ENCODE measurements at places on chromosomes 6 and 20.
A peak's percentile ranks its signal among the peaks of the same experiment; 100 is the strongest.

GRCh38 chr6:56567501-56567900 lies 75.2 kb downstream of the DST start:
- no peak for DNase-seq

GRCh38 chr20:57559289-57559634 lies 1.6 kb upstream of the PCK1 start:
- no peak for DNase-seq

GRCh38 chr6:27834384-27834783 lies 77.8 kb downstream of the OR2B2 start:
- DNase-seq = no peak

- DNase-seq = no peak
Observed at GRCh38 chr6:16969699-16970655, 131.9 kb upstream of the STMND1 start.

DNA sequence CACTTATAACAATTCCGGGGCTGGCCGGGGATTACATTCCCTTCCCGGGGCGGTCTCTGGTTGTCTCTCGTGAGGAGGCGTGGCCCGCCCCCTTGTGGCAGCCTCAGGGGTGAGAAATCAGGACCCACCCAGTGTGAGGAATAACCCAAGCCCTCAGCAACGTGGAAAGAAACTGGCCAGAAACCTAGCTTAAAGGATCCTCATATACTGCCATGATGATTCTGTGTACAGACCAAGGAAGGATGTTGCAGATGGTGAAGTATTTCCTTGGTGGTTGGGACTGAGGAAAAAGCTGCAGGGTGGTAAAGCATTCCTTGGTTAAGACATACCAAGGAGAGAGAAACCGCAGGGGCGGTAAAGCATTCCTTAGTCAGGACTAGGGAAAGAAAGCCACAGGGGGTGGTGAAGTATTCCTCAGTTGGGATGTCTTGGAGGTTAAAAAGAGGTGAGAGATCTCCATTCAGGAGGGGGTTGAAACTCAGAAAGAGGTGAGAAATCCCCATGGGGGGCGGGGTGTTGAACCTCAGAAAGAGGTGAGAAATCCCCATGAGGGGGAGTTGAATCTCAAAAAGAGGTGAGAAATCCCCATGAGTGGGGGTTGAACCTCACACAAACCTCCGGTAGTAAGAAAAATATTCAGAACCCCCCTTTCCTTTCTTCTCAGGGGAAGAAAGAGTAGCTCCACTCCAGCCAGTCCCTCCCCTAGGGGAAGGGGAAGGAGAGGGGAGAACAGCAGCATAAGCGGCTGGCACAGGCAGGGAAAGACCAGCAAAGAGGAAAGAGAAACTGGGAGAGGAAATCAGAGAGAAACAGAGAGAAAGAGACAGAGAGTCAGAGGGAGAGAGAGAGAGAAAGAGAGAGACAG lies 238.1 kb downstream of the RNGTT start:
- peak; percentile 72 for DNase-seq

DNA sequence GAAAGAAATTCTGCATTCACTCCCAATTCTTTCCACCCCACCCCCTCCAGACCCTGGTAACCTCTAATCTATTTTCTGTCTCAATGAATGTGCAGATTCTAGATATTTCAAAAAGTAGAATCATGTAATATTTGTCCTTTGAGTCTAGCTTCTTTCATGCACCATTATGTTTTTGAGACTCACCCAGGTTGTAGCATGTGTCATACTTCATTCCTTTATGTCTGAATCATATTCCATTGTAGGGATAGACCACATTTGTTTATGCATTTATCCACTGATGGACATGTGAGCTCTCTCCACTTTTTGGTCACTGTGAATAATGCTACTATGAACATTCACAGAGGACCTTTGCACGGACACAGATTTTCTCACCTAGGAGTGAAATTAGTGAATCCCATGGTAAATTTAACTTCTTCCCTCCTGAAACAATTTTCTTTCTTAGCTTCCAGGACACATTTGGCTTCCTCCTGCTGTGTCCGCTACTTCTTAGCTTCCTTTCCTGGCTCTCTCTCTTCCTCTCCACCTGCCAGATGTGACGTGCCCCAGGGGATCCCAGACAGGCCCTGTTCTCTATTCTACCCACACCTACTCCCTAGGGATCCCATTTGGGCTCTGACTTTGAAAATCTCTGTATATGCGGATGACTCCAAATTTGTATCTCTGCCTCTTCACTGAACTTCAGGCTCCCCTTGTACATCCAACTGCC lies 24.1 kb upstream of the ARFGEF2 start:
- DNase-seq = no peak

- DNase-seq = no peak
Observed at GRCh38 chr6:8551386-8551785, 116.0 kb upstream of the SLC35B3 start.

DNA sequence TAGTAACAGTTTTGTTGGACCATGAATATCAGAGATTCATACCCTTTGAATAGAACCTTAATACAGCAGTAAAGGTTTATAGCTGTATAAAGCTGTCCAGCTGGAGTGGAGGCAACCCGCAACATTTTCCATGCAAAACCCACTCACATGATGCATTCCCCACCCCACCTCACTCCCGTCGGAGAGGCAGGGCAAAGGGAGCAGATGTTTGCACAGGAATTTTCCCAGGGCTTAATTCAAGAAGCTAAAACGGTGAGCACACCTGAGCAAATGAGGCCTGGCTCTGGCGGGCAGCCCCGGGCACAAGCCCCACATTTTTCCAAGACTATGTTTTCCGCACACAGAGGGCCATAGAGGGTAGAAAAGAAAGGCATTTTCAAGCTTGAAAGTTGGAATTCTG lies 191.7 kb downstream of the FOXC1 start:
- DNase-seq = no peak

GRCh38 chr6:79261666-79262065 lies 27.2 kb upstream of the HMGN3 start:
- DNase-seq = no peak

DNA sequence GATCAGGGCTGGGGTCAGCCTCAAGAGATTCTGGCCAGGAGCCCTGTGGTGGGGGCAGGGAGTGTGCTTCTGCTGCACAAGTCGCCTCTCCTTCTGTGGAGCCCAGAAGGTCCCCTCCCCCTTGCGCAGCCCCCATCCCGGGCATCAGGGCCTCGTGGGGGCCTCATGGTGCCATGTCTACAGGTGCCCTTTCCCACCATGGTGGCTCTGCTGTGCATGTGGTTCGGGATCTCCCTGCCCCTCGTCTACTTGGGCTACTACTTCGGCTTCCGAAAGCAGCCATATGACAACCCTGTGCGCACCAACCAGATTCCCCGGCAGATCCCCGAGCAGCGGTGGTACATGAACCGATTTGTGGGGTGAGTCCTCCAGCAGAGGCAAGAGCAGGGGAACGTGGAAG lies 48.1 kb downstream of the TM9SF4 start:
- DNase-seq = no peak

DNA sequence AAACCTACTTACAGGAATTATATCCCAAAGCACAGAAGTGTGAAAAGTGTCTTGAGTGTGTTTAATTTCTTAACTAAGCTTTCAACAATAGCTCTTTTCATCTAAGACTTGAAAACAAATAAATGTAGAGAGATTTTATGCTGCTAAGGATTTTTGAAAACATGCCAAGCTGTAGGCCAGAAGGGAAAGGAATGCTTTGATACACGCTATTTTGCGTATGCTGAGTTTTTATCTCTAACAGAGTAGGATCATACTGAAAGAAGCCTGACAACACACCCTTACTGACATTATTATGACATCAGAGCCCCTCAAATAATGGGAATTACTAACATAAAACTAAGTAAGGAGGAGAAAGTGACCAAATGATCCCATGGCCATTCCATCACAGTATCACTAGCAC lies 265.5 kb downstream of the KHDC1L start:
- no peak for DNase-seq

GRCh38 chr20:16714242-16714641 lies 15.6 kb upstream of the SNRPB2 start:
- no peak for DNase-seq

DNA sequence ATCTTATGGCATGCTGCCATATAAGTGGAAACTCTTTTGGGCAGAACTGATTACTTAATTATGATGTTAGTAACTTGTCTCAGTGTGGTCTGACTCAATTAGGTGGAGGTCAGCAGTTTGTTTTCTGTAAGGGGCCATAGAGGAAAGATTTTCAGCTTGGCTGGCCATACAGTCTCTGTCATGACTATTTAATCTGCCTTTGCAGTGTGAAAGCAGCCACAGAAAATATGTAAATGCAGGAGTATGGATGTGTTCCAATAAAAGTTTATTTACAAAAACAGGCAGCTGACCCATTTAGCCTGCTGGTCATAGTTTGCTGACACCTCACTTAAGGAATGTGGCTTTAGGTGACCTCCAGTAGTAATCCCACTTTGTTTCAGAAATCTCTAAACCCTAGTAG lies 700.7 kb downstream of the EPM2A start:
- no peak for DNase-seq

DNA sequence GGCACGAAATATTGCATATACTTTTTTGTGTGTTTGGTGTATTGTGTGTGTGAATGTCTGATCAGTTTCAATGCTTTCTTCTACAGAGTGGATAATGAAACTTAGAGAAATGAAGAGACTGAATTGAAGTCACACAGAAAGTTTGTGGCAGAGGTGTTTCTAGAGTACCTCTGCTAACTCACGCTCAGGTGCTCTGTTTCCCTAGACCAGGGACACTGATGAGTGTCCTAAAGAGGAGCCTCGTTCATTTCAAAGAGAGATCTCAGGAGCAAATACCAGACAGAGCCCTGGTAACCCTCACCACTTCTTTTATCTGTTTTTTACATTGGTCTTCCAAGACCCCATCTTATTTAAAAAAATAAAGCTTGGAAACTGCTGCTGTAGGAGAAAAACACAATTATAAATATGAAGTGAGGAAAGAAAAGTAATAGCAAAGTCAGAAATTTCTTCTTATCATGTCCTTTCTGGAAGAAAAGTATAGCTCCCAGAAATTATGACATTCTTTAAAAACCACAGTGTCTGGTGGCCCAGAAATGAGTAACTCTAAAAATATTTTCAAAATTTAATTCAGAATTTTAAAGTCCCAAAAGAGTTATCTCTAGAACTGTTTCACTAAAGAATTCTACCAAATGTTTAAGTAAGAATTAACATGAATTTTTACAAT lies 720.6 kb downstream of the RFPL4B start:
- no peak for DNase-seq

- no peak for DNase-seq
Observed at GRCh38 chr6:157312757-157313156, 10.6 kb downstream of the TMEM242 start.

DNA sequence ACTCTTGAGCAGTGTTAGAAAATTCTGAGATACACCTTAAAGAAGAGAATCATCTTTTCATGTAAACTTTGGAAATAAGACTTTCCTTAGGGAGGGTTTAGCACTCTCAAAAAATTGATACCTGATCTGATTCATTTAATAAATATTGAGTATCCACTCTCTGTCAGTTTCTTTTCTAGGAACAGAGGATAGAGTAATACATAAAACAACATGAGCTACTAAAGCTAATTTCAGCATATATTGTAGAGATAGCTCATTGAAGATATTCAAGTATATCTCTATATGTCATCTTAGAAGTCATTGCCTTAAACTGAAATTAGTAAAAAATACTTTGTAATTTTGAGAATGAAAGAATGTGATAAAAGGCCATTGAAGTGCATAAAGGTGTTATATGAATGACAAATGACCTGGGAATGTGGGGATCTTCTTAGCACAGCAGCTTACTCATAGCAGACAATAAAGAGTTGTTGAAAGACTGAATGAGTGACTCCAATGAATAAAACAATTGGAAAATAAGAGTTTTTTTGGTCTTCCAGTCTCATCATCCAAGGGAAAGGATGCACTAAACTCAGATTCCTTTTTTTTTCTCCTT lies 29.2 kb downstream of the RHAG start:
- DNase-seq = no peak

GRCh38 chr20:50237349-50237748 lies 46.7 kb downstream of the CEBPB start:
- DNase-seq = no peak

GRCh38 chr6:166461821-166462460 lies 79.2 kb upstream of the MPC1 start:
- no peak for DNase-seq

GRCh38 chr6:110705543-110705942 lies 109.7 kb downstream of the CDK19 start:
- DNase-seq = no peak

DNA sequence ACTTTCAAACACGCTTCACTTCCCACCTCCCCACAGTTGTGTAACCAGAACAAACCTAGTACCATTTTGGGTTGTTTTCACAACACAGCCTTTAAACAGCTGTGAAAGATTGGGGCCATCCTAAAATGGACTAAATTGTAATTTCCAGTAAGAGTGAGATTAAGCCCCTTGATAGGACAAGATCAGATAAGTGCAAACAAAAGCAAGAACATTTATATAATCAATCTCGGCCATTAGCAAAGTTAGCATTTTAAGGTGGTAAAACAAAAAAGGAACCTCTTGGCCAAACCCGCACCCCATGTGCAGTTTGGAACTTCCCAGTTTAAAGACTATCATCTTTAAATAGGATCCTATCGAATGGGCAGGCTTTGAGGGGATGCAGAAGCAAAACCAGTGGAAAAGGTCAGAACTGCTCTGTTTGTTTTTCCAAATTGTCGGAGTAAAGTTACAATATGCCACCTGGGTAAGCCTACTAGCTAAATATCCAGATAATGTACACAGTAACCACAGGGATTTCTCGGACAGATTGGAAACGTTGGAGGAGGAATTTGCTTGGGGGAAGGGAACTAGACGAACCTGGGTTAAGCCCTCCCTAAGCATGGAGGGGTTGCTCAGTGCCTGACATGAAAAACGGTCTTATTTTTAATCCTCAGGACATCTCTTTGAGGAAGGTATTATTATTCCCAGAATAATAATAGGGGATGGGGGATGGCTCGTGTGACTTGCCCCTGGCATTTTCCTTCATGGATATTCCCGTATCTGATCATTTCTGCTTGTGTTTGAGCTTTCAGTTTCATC lies 159.8 kb upstream of the SALL4 start:
- DNase-seq = no peak

GRCh38 chr6:25174678-25175077 lies 104.5 kb upstream of the CARMIL1 start:
- DNase-seq = peak; percentile 57

DNA sequence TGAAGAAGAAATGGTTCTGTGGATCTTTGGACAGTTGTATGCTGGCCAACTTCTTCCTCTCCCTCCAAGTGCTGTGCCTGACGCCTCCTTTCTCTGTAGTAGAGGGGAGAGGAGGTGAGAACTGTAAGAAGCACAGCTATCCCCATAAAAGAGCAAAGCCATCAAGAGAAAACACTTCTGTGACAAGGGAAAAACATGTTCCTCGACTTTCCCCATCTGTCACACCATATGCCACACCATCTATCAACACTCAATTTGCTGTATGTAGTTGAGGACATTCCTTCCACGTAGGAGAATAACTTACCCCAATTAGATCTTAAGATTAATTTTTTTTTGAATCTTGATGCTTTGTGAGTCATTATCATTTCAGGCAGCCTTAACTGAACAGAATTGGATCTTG lies 156.2 kb upstream of the PLCB4 start:
- DNase-seq = no peak

DNA sequence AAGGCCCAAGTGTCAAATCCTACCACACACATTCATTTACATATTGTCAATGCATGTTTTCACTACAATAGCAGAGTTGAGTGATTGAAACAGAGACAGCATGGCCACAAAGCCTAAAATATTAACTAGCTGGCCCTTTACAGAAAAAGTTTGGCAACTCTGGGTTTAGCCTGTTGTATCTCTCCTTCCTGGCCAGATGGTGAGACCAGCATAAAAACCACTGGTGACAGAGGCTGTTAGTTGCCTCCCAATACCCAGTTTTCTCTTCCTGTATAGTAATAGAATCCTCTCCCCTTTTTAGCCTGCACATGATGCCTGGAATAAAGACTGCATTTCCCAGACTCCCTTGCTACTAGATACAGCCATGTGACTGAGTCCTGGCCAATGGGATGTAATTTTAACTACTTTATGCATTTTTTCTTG lies 100.0 kb upstream of the TAB2 start:
- no peak for DNase-seq

All from activated CD8-positive, alpha-beta T cell treated with anti-CD3 and anti-CD28 coated beads for 36 hours (primary cell).